Lung microvascular endothelial cell (primary cell): ENCODE measurements at places on chromosomes 5 and 9. TPM values are rescaled to one million over a fixed set of nuclear protein-coding genes. Genes with fewer than 3 reads are reported as not detected.

The PDLIM4 gene
- total RNA-seq: 18.3 and 24.6 TPM in 2 replicates

The PCDHGA9 gene
- total RNA-seq: 0.87 and 2.2 TPM in 2 replicates

The ANKRD18A gene
- total RNA-seq: not detected in 2 replicates

DNA sequence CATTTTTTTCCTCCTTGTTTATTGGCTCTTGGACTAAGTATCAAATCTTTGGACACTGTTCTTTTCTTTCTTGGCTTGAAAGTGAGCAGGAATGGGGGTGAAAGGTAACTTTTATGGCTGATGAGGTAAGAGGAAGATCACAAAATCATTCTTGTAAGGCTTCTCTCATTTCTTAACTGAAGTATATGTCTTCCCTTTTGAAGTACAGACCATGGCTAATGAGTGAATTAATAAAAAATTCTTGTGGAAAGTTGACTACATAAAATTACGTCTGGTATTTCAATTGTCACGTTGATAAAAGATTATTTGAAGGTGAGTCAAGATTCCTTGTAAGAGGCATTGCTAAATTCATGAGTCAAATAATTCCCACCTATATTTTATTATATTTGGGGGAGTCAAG is 25.1 kb downstream of the VCAN start:
- DNase-seq: no peak

DNA sequence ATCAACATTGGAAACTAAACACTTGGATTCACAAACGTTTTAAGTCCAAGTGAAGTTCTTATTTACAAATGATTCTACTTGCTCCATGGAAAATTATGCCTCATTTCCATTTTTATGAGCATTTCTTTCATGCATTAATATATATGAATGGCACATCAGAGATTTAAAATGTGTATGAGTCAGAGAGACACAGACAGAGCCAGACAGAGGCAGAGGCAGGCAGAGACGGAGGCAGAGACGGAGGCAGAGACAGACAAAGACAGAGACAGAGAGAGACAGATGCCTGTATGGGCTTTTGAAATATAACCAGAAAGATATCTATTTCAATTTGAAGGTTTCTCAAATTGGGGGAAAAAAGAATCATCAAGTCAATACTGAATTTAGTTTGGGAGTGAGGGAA is 649.0 kb downstream of the PTPRD start:
- DNase-seq: no peak

DNA sequence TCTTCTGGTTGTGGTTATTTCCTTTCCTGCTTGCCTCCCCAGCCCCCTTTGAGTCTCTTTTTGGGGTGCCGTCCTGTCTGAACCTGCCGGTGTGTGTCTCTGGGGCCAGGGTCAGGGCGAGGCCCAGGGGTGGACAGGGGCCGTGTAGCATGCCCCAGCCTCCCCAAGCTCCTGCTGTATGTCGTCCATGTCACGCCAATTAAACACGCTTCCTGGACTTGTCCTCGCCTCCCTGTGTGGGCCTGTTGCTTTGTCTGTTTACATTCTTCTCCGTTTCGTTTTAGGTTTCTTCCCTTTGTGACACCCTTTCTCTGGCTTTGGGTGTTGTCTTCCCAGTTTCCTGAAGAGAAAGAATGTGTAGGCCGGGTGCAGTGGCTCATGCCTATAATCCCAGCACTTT is 28.5 kb upstream of the HMCN2 start:
- no peak for DNase-seq

DNA sequence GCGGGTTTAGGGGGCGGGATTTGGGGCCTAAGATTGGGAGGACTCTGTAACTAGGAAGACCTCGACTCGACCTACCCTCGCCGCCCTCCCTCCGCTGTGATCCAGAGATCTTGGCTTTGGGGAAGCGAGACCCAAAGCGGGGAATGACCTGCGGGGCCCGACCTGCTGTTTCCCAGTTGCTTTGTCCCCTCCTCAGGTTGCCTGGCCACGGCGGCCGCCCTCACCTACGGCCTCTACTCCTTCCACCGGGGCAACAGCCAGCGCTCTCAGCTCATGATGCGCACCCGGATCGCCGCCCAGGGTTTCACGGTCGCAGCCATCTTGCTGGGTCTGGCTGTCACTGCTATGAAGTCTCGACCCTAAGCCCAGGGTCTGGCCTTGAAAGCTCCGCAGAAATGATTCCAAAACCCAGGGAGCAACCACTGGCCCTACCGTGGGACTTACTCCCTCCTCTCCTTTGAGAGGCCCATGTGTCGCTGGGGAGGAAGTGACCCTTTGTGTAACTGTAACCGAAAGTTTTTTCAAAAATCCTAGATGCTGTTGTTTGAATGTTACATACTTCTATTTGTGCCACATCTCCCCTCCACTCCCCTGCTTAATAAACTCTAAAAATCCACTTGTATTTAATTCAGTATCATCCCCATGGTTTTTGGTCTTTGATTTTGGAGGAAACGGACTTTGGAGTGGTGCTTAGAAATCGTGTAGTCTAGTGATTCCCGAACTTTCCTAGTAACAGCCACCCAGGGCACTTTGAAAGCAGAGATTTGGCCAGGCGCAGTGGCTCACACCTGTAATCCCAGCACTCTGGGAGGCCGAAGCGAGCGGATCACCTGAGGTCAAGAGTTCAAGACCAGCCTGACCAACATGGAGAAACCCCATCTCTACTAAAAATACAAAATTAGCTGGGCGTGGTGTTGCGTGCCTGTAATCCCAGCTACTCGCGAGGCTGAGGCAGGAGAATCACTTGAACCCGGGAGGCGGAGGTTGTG is 878 bp downstream of the HIGD2A start:
- DNase-seq: no peak

- DNase-seq: peak; percentile 42
Measured at GRCh38 chr5:1737790-1738405, 61.7 kb downstream of the MRPL36 start.

- no peak for DNase-seq
Measured at GRCh38 chr5:107408564-107408963, 262.2 kb downstream of the EFNA5 start.
